ENCODE measurements at places on chromosomes 16 and 17.

DNA sequence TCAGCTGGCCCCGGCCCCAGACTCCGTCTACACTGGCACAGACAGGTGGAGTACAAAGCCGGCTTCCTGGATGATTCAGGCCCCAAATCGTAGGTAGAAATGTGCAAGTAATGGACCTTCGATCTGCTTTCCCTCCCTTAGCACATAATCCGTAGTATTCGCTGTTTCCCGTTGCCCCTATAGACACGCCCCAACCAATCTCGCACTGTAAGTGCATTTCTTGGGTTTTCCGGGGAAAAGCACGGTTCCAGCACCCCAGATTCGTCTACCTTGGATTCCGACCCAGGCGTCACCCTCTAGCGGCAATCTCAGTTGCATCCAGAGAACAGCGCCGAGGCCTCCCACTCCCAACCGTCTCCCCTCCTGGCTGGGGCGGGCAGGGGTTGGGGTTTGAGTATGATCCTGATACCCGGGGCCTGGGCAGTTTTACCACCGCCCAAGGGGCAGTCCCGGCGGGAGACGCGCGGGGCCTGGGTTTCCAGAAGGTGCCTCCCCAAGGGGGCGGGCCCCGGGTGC is 12.1 kb upstream of the FOXF1 start:
- DNase-seq = no peak

DNA sequence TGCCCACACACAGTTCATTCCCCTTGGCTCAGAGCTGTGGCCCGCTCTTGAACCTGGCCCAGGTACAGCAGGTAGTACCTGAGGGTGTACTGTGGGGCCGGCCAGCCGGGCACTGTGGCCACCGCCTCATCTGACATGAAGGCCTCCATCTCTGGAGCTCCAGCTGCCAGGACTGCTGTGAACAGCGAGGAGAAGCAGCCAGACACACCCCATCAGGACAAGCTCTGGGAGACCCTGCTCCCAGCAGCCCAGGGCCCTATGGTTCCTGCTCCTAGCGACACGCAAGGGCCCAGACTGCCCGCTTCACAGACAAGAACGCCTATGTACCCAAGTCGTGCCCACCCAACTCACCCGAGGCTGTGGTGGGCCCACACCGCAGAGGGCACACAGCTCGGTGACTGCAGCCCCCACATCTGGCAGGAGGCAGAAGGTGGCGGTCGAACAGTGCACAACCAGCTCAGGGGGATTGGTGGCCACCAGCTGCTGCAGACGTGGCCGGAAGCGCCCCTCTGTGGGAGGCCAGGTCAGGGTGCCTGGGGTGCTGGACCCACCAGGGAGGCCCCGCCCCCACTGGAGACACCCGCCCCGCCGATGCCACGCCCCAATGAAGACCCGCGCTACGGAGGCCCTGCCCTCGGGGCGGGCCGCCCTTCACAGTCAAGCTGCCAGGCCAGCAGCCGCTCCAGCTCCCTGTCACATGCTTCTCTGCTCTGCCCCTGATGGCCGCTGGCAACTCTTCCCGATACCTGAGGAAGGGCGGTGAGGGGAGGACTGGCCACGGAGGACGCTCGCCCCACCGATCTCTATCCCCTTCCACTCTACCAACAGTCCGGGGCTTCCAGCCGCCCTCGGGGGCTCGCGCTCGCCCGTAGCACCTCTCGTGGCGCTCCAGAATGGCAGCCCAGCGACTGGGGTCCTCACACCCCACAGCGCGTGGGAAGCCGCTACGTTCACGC is 1.1 kb upstream of the STUB1 start:
- peak; percentile 60 for DNase-seq

- DNase-seq = no peak
Measured at GRCh38 chr16:55479430-55480140, 587 bp downstream of the MMP2 start.

- DNase-seq = no peak
Measured at GRCh38 chr17:74289688-74290087, 15.7 kb downstream of the DNAI2 start.

GRCh38 chr16:83134638-83135037 is 507.9 kb downstream of the CDH13 start:
- no peak for DNase-seq

DNA sequence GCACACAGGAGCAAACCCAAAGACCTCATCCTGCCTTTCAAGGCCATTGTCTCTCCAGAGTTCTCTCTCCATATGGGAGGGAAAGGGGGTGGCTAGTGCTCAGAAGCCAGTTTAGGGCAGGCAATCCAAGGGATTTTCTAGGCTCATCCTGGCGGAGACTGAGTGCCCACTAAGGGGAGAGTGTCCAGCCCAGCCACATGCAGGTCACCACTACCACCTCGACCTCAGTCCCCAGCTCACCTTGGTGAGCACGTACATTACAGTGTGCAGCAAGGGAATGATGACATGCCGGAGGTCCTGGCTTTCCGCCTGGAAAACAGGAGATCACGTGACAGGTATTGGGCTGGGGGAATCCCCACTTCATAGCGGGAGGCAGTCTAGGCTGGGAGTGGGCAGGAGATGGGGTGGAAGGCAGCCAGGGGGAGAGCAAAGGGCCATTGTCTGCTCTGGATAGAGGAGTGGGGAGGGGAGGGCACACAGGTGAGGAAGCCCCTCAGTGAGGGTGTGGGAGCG is 29.9 kb downstream of the PIK3R6 start:
- DNase-seq = no peak

- no peak for DNase-seq
Measured at GRCh38 chr16:11082860-11083388, 138.6 kb downstream of the CLEC16A start.

- DNase-seq = no peak
Measured at GRCh38 chr16:58022601-58023371, 2.8 kb upstream of the MMP15 start.

DNA sequence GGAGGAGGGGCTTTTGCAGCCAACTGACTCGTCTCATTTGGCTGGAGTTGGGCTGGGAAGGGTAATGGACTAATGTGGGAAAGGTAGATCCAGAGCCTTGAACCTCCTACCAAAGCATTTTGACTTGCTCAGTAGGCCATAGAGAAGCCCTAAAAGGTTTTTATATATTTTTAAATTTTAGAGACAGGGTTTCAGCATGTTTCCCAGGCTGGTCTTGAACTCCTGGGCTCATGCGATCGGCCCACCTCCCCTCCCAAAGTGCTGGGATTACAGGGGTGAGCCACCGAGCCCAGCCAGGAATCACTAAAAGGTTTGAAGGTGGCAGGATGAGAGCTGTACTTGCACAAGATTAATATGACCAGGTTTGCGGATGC is 2.0 kb upstream of the PITPNC1 start:
- DNase-seq = no peak

GRCh38 chr16:50252082-50252611 is 14.2 kb upstream of the ADCY7 start:
- DNase-seq = no peak

- DNase-seq = no peak
Measured at GRCh38 chr16:59067205-59067604, 333.1 kb upstream of the GOT2 start.

Data from stimulated activated CD4-positive, alpha-beta T cell treated with anti-CD3 and anti-CD28 coated beads, Interleukin-2, amount 100 ng/mL, for 24 hours (primary cell).